ENCODE measurements at places on chromosomes 16 and 17.

DNA sequence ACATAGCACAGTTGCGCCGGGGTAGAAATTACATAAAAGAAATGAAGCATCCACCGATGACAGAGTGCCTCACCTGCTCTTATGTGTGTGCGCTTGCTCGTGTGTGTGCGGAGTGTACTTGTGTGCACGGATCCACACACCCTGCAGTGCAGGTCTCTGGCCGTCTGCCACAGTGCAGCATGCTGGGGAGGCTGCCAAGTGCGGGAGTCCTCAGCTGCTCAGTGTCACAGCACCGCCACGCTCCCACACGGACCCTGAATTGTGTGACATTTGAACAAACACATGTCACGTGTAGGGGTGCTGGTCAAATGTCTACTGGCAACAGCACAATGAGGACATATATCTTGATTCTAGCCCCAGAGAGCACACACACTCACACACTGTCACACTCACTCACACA is 243.0 kb upstream of the MYOCD start:
- no peak for DNase-seq
- no peak overlapping the region for H3K4me3 ChIP-seq
- H3K27me3 ChIP-seq = no peaks in the 10 kb centered on the region
- H3K27ac ChIP-seq = no peak overlapping the region

- DNase-seq = no peak
- H3K4me3 ChIP-seq = no peak overlapping the region
- H3K27ac ChIP-seq = no peak overlapping the region
- H3K4me1 ChIP-seq = peaks cover 12% of the 10 kb centered on the region
- no peaks in the 10 kb centered on the region for H3K27me3 ChIP-seq
Measured at GRCh38 chr17:77083531-77083930, 57.2 kb upstream of the SEC14L1 start.

DNA sequence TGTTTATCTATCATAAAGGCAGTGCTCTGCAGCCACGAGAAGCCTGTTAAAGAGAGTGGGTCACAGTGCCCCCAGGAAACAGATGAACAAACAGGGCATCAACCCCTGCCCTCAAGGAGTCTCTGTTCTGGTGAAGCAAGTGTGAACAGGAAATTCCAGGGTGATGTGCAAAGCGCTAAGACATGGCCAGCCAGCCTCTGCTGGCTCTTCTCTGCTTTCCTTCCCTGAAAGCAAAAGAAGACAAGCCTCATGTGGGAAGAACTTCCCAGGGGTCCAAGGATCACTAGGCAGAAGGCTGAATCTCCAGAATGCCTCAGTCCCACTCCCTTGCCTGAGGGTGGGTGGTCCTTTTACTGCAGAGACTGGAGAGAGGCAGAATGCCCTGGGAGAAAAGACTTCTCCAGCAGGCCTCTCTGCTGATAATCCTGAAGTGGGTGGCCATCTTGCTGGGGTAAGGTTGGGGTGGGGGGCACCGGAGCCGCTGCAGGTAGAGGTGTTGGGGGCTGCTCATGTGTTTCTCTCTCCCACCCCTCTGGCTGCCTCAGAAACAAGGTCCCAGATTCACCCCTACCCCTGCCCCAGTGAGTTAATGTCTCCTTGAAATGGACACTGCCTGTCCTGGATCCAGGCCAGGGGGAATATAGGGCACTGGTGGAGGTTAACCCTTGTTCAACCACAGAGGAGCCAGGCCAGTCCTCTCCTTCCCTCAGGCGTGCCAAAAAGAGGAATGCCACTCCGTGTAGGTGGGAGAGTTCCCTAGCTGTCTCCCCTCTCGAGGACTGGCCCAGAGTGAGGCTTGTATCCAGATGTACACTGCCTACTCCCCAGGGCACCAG is 2.4 kb downstream of the ANKRD13B start:
- no peak overlapping the region for H3K27ac ChIP-seq
- peaks cover 21% of the 10 kb centered on the region for H3K4me1 ChIP-seq
- H3K36me3 ChIP-seq = no peaks in the 10 kb centered on the region
- DNase-seq = no peak
- no peak overlapping the region for H3K4me3 ChIP-seq
- no peaks in the 10 kb centered on the region for H3K27me3 ChIP-seq

DNA sequence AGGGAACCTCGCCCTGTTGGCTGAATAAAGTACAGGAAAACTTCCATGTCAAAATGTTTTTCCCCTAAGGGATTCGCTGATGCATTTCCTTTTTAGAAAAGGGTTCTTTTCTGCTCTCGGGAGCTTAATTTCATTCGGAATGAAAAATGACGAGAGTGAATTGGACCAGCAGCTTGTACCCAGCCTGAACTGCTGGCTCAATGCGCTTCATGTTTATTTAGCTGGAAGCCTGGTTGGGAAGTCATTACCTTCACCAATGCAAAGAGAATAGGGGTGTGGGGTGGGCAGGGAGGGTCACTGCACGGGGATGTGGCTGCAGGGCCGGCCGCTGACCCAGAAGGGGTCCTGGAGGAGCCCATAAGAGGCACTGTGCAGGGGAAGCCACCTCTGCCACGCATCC is 207.7 kb downstream of the ENGASE start:
- no peaks in the 10 kb centered on the region for H3K27me3 ChIP-seq
- no peak overlapping the region for H3K4me3 ChIP-seq
- no peaks in the 10 kb centered on the region for H3K4me1 ChIP-seq
- no peak for DNase-seq
- no peak overlapping the region for H3K27ac ChIP-seq

GRCh38 chr16:53741546-53741945 is 37.6 kb downstream of the FTO start:
- no peak for DNase-seq

GRCh38 chr16:53773150-53773846 is 69.3 kb downstream of the FTO start:
- no peak overlapping the region for H3K27ac ChIP-seq
- H3K4me1 ChIP-seq = peaks cover 8% of the 10 kb centered on the region
- H3K4me3 ChIP-seq = no peak overlapping the region
- H3K36me3 ChIP-seq = no peaks in the 10 kb centered on the region
- no peak for DNase-seq

DNA sequence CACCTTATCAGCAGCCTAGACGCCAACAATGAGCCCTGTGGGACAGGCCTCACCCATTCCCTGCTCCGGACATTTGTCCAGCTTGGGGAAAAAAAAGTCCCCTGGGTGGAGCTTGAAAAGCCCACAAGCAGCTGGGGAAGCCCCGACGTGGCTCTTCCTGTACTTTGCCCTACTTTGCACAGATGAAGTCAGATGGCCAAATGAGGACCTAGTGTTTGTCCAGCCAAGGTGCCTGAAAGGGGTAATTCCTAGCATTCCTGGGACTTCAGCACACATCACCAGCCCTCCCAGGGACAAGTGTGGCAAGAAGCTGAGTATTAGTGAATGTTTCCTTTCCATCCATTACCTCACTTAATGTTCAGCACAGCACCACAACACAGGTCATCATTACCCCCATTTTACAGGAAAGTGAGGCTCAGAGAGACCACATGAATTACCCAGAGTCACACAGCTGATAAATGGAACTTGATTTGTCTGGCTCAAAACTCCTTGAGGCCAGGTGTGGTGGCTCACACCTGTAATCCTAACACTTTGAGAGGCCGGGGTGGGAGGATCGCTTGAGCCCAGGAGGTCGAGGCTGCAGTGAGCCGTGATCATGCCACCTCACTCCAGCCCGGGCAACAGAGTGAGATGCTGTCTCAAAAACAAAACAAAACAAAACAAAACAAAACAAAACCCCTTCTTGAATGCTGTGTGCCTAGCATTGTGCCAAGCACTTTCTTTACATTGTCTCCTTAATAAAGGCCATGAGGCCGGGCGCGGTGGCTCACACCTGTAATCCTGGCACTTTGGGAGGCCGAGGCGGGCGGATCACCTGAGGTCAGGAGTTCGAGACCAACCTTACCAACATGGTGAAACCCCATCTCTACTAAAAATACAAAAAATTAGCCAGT is 19.9 kb upstream of the PLLP start:
- H3K27me3 ChIP-seq = peaks cover 12% of the 10 kb centered on the region
- H3K27ac ChIP-seq = peak overlapping the region; percentile 43
- no peaks in the 10 kb centered on the region for H3K36me3 ChIP-seq
- no peak overlapping the region for H3K4me3 ChIP-seq

DNA sequence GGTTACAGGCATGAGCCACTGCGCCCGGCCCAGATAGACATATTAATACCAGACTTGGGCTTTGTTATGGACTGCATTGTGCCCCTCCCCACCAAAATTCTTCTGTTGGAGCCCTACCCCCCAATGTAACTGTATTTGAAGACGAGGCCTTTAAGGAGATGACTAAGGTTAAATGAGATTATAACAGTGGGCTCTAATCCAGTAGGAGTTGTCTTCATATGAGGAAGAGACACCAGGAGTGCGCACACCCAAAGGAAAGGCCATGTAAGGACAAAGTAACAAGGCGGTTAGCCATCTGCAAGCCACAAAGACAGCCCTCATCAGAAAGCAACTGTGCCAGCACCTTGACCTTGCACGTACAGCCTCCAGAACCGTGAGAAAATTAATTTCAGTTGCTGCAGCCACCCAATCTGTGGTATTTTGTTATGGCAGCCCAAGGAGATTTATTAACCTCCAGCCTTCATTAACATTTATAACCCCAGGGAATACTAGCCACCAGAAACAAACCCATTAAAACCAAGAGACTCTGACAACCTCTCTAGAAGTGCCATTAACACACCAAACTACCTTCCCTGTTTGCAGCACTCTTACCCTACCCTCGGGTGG is 107.6 kb downstream of the TTC19 start:
- no peak overlapping the region for H3K27ac ChIP-seq
- H3K4me3 ChIP-seq = no peak overlapping the region
- no peaks in the 10 kb centered on the region for H3K27me3 ChIP-seq

GRCh38 chr16:51237861-51238378 is 86.8 kb upstream of the SALL1 start:
- no peak overlapping the region for H3K27ac ChIP-seq
- no peak for DNase-seq
- H3K4me3 ChIP-seq = no peak overlapping the region
- no peaks in the 10 kb centered on the region for H3K36me3 ChIP-seq
- no peaks in the 10 kb centered on the region for H3K27me3 ChIP-seq

- no peaks in the 10 kb centered on the region for H3K4me1 ChIP-seq
- no peak overlapping the region for H3K27ac ChIP-seq
- H3K27me3 ChIP-seq = no peaks in the 10 kb centered on the region
Measured at GRCh38 chr17:67573987-67574657, 143.6 kb upstream of the NOL11 start.

DNA sequence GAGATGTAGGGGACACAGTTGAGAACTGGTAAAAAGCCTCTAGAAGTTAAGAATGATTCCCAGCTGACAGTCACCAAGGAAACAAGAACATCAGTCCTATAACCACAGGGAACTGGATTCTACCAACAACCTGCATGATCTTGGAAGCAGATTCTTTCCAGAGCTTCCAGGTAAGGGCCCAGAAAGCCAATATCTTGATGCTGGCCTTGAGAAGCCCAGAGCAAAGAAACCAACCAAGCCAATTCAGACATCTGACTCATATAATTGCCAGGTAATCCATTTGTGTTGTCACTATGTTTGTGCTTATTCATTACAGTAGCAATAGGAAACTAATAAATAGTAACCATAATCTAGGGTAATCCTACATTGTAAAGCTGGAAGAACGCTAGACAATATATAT is 81.6 kb downstream of the CACNG1 start:
- no peaks in the 10 kb centered on the region for H3K27me3 ChIP-seq
- H3K36me3 ChIP-seq = peaks cover 40% of the 10 kb centered on the region
- H3K4me1 ChIP-seq = no peaks in the 10 kb centered on the region
- no peak for DNase-seq
- H3K4me3 ChIP-seq = no peak overlapping the region

DNA sequence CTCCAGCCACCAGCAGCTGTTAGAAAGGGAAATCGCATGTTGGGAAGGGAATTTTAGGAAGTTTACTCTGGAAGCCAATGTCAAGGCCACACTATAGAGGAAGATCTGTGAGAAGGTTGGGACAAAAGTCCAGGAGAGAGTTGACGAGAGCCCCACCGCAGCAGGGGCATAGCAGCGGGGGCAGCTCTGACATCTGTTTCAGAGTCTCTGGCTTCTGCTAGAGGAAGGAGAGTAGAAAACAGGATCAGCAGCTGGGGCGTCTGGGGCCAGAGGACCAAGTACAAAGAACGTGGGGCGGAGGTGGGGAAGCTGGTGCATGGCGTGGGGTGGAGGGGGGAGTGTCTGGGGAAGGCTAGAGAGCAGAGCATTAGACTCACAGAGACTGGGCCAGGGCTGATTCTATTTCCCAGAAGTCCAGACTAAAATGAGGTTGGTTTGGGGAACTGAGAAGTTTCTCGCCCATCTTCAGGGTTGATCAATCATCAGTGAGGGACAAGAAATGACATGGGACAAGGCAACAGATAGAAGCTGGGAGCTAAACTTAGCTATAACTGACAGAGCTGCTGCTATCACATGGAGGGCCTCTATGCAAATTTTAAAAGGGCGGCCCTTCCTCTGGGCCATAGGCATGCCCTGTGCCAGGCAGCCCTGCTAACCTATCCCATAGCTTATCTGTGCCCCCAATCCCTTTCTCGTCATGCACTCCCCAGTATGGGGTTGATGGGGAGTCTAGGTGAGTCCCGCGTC is 1.2 kb downstream of the RABEP2 start:
- DNase-seq = no peak
- H3K4me1 ChIP-seq = peaks cover 12% of the 10 kb centered on the region
- no peaks in the 10 kb centered on the region for H3K36me3 ChIP-seq
- H3K4me3 ChIP-seq = no peak overlapping the region

GRCh38 chr16:8966817-8967131 is 3.1 kb upstream of the USP7 start:
- DNase-seq = no peak
- no peaks in the 10 kb centered on the region for H3K36me3 ChIP-seq
- H3K27ac ChIP-seq = no peak overlapping the region
- H3K27me3 ChIP-seq = peaks cover 14% of the 10 kb centered on the region

DNA sequence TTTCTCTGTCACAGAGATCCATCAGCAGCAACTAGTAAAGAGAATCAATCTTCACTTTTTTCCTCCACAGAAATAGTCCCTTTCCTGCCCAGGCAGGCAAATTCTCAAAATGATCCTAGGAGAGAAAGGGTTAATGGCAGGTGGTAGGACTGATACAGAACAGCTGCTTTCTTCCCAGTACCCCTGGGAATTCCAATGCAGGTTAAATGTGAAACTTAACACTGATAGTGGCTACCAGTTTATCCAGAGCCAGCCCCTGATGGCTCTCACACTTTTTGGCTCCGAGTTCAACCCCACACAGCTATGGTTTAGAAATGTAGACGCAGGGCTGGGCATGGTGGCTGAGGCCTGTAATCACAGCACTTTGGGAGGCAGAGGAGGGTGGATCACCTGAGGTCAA is 22.2 kb downstream of the MARVELD3 start:
- H3K36me3 ChIP-seq = peaks cover 29% of the 10 kb centered on the region
- H3K4me3 ChIP-seq = no peak overlapping the region
- no peaks in the 10 kb centered on the region for H3K4me1 ChIP-seq
- no peak overlapping the region for H3K27ac ChIP-seq
- no peak for DNase-seq

- no peak for DNase-seq
- no peak overlapping the region for H3K4me3 ChIP-seq
- H3K27me3 ChIP-seq = no peaks in the 10 kb centered on the region
- H3K4me1 ChIP-seq = no peaks in the 10 kb centered on the region
- H3K27ac ChIP-seq = no peak overlapping the region
- no peaks in the 10 kb centered on the region for H3K36me3 ChIP-seq
Measured at GRCh38 chr17:47279062-47279801, 25.6 kb downstream of the ITGB3 start.
